Fibroblast of skin of left quadriceps (primary cell): ENCODE measurements at places on chromosomes 5 and 9.

DNA sequence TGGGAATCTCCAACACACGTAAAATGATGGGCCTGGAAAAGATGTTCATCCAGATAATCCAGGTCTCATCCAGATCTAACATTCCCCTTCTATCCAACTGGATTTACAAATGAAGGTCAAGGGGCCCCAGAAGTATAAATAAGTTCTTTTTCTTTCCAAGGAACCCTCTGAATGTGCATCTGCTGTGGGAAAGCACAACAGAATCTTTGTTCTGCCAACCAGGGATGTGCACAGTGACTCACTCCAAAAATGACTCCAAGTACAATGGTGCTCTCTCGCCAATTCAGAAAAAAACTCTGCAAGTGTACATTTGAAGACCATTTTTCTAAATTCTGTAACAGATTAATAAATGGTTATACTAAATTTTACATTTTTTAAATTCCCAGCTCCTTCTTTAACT lies 12.4 kb downstream of the RAPGEF6 start:
- DNase-seq: no peak

DNA sequence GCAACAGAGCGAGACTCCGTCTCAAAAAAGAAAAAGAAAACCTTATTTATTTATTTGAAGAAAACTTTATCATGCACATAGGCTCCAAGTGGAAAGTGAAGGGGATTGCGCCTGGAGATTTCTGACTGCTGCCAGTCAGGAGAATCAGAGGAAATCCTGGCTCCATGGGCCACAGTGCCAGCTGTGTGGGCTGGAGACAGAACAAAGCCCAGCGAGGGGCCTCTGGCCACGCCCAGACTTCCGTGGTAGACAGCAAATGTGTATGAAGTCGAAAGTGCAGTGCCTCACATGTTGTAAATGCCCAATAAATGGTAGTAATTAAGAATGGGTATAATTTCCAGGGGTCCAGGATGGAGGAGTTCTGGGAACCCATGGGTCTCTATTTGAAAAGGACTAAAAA lies 75.8 kb upstream of the WWC1 start:
- DNase-seq: no peak

DNA sequence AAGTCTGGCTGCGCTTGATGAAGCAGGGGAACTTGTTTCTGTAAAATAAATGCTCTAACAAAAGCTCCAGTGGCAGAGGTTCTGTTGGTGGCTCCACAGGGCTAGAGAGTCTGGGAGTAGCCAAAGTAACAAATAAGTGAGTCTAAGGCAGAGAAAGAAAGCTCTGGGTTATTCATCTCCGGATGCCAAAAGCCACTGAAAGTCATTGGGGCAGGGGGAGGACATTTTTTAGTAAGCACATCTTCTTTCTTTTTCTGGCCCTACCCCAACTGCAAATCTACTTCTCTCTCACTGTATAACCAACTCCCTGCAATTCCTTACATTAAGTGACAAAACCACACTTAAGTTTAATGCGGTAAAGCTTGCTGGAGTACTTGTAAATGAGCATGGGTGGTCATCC lies 141.6 kb downstream of the INSYN2B start:
- no peak for DNase-seq

DNA sequence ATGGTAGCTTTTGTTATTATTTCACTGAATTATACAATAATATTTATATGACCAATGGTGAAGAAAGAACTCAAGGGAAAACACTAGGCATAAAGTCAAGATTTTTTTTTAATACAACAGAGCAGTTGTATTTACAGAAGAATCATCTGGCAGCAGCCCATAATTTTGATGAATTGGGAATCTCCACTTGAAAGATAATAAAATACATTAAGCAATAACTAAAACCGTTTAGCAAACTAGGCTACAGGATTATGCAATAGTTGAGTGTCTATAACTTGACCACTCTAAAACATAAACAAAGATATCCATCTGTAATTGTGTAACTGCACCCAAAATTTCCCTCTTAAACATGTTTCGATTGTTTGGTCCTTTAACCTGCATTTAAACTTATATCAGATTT lies 80.8 kb downstream of the SNCAIP start:
- peak; percentile 70 for DNase-seq

DNA sequence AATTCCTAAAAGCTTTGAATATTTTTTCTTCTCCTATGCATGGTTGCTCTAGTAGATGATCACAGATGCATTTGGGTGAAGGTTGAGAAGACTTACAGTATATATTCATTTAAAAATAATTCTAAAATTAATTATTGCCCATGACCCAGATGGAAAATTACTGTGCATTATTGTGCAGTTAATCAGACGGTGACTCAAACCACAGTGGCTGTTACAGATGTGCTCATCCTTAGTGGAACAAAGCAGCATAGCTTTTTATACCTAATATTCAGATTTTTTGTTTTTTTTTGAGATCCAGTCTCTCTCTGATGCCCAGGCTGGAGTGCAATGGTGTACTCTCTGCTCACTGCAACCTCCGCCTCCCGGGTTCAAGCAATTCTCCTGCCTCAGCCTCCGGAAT lies 10.7 kb downstream of the OR2V1 start:
- DNase-seq: peak; percentile 16

DNA sequence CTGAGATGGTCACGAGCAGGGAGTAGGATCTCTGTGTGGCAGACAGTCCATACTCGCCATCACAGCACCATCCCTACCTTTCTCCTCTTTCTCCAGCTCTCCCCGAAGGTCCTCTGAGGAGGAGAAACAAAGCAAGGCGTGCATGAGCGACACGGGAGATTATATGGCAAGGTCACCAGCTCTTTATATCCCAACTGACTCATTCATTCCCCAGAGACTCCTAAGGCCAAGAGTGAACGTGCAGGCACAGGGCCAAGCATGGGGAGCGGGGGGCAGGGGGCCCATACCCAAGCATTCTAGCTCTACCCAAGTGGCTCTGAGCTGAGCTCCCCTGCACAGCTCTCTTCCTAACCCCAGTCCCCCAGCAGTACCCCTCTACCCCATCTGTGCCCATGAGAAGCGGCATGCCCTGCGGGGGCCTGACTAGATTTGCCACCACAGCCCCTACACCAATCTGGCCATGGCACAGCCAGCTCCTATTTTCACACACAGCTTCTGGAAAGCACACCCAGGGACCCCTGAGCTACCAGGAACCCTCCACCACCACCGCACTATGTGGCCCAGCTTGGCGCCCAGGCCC lies 6.8 kb downstream of the TRIM7 start:
- no peak for DNase-seq

GRCh38 chr9:18189871-18190670 lies 283.9 kb upstream of the ADAMTSL1 start:
- DNase-seq: no peak

- DNase-seq: no peak
Measured at GRCh38 chr5:71939452-71940230, 167.6 kb upstream of the MAP1B start.

DNA sequence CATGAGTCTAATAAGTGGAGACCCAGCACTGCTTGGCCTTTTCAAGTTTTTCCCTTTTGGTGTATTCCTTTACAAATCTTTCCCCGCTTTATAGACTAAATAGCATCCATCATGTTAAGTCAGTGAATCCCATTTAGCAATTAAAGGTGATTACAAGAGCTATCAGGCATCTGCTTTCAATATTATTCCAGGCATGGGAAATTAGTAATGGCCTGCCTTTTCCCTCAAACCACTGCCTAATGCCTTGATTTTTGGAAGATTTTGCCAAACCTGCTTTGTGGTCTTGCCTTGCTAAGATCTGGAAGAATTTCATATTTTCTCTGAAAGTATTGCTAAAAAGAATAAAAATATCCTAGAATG lies 102.8 kb upstream of the GNA14 start:
- no peak for DNase-seq

DNA sequence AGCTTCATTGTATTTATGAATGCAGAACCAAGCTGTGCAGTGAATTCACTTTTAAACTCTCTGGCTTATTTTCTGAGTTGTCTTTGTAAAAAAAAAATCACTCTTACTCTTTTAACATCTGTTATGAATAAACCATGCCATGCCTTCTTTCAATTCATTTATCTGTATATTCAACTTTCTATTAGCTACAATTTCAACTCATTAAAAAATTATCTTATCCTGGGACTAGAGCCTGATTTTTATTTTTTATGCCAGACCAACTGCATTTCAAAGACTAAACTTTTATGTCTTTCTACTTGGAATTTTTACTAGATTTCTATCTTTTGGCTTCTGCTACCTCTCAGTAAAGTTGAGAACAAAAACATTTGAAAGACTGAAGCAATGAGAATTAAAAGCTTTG lies 342.7 kb downstream of the DEPDC1B start:
- no peak for DNase-seq

- DNase-seq: no peak
Measured at GRCh38 chr5:168674893-168675482, 95.8 kb upstream of the PANK3 start.

GRCh38 chr9:98108531-98109031 lies 10.4 kb downstream of the TRIM14 start:
- no peak for DNase-seq

DNA sequence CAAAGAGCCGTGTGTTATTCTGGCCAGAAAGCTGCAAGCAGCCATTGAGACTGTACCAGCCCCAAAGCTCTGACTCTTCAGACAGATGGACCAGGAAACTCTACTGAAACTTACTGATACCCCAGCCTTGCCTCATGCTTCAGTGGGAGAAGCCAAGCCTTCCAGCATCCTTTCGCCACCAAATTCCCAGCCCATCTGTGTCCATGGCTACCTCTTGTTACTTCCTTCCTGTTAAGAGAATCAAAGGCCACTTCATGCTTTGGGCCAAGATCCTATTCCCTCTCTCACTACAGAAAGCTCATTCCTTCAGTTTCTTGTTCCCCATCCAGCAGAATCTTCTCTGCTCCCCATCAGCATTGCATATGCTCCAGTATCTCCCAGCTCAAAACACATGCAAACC lies 46.9 kb upstream of the FREM1 start:
- no peak for DNase-seq

DNA sequence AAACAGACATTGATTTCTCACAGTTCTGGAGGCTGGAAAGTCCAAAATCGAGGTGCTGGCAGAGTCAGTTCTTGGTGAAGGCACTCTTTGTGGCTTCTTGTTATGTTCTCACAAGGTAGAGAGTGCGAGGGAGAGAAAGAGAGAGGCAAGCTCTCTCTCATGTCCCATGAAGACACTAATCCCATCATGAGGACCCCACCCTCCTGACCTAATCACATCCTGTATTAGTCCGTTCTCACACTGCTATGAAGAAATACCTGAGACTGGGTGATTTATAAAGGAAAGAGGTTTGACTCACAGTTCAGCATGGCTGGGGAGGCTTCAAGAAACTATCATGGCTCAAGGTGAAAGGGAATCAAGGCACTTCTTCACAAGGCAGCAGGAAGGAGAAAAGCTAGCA lies 5.7 kb upstream of the AMACR start:
- no peak for DNase-seq

DNA sequence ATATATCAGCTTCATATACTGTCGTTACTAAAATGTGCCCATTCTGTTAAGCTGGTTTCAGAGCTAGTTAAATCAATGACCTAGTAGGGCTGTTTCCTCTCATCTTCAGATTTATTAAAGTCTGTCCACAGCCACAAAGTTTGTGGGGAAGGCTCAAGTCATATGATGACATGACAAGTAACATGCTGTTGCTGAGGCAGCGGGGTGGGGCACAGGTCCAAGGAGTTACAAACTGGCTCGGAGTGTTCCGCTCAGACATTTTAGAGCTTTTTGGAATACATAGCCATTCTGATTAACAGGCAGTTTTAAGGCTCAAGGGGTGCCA lies 2.7 kb upstream of the ANP32B start:
- no peak for DNase-seq

DNA sequence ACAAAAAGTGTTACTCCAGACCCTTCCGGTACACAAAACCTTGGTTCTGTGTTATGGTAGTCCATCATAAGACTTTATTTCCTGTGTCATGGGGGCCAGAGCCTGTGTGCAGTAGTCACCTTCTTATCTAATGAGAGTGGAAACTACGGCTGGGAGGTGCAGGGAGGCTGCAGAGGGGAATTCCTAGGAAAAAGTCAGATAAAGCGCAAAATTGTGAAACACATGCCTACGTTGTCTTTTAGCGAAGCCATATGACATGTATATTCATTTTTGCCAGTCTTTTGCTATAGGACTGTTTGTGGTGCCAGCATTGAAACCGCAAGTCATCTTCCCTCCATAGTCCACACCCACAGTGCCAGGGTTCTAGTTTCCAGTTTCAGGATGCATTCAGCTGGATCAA lies 80.7 kb downstream of the PPARGC1B start:
- DNase-seq: no peak

GRCh38 chr5:64634997-64635686 lies 55.2 kb upstream of the SHISAL2B start:
- DNase-seq: no peak

DNA sequence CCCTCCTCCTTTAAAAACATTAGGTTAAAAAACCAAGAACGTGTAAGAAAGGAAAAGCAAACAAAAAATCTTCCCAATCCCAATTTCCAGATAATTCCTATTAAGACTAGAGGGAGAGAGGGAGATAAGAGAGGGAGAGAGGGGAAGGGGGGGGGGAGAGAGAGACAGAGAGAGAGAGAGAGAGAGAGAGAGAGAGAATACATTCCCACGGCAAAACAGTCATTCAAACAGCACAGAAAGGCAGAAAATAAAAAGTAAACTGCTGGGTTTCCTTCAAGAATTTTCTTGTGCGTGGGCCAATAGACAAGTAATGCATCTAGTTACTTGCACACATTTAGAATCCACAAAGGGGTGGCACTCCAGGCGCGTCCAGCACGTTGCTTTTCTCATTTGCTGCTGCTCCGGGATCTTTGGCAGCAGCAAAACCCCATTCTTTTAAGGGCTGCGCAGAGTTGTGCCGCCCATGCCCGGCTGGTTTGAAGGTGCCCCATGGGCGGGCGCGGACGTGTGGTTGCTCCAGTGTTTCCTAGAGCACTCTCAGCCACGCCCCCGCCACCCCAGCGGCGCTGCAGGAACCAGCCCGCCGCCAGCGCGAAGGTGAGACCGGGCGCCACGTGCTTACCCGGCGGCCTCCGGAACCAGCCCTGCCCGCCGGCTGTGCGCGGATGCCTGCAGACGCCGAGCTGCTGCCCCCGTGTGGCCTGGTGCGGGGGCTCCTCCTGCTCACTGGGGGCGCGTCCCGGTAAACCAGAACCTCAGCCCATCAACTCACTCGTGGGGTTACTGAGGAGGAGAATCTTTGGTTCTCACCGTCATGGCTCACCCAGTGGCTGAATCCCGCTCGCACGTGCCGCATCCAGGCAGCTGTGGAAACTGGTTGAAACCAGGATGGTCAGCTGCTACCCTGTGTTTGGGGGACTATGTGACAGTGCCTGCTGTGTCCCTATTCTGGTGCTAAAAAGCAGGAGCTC lies 44.6 kb downstream of the STC2 start:
- no peak for DNase-seq

- no peak for DNase-seq
Measured at GRCh38 chr5:158838781-158839180, 260.9 kb downstream of the EBF1 start.
